ENCODE measurements at places on chromosomes 2 and 18.

GRCh38 chr18:27004056-27004829 lies 138.7 kb upstream of the AQP4 start:
- DNase-seq: no peak

- DNase-seq: no peak
Measured at GRCh38 chr2:16632598-16632997, 33.0 kb downstream of the CYRIA start.

DNA sequence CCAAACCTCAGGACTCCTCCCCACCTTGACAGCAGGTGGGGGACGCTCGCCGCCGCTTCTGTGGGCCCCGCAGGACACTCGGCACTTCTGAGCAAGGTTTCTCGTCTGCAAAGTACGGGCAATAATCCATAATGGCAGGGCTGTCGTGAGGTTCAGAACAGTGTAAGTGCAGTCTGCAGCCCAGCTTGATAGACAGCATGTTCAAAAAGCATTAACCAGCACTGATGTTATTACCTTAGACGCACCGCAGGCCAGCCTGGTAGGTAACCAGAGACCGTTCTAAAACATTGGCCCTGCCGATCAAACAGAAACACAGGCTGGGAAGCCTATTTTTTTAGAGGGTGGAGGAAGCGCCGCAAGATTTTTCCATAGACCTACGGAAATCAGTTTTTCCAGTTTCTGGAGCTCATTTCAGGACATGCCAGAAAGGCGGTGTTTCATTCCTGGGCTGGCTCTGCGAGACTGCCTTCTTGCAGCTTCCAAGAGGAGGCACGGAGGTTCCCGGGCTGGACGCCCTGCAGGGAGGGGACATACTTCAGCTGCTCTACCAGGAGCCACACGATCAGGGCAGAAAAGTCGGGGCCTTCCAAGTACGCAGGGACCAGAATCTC lies 148.7 kb downstream of the TPO start:
- no peak for DNase-seq

GRCh38 chr2:30649828-30650227 lies 157.4 kb downstream of the CAPN13 start:
- DNase-seq: no peak

- no peak for DNase-seq
Measured at GRCh38 chr2:21412944-21413443, 289.2 kb downstream of the TDRD15 start.

GRCh38 chr2:236786751-236787150 lies 217.1 kb downstream of the ACKR3 start:
- DNase-seq: no peak

GRCh38 chr2:54084600-54084999 lies 30.8 kb upstream of the ACYP2 start:
- DNase-seq: no peak

DNA sequence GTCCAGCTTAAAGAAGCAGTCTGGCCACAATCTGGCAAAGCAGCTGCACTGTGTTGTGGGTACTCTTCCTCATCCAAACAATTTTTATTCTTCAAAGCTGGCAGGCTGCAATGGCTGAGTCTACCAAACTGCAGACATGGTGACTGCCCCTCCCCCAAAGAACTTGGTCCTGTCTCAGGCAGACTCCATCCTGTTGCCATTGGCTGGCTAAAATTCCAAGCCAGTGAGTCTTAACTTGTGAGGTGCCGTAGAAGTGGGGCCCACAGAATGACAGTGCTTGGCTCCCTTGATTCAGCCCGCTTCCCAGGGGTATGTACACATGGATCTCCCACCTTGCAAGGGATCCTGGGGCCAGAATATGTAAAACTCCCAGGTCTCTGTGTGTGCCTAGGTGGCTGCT lies 14.5 kb upstream of the NXPH2 start:
- DNase-seq: no peak

GRCh38 chr18:79516441-79516931 lies 120.8 kb downstream of the NFATC1 start:
- no peak for DNase-seq

DNA sequence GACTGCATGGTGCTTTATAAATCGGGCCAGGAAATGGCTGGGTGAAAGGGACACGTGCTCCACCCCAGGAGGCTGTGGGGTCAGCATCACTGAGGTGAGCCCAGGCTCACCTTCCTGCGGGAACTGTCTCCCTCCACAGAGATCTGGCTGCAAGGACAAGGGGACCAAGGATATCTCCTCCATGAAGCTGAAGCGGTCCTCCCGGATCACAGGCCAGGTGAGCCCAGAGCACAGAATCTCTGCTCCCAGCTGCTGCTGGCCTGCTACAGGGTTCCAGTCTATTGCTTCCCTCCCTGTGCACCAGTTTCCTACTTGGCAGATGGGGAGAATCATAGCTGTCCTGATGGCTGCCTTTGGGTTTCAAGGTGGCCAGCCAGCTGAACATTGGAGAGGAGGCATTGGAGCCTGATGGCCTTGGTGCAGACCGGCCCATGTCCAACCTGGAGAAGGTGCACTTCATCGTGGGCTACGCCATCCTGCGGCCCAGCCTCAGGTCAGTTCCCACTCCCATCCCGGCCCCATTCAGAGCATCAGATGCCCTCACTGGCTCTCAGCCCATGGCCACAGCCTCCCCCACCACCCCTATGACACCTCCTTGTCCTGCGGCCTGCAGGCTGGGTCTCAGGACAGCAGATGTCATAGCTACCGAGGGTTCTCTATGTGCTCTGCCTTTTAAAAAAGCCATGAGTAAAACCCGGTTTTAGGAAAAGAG lies 33.7 kb upstream of the GPR17 start:
- no peak for DNase-seq

DNA sequence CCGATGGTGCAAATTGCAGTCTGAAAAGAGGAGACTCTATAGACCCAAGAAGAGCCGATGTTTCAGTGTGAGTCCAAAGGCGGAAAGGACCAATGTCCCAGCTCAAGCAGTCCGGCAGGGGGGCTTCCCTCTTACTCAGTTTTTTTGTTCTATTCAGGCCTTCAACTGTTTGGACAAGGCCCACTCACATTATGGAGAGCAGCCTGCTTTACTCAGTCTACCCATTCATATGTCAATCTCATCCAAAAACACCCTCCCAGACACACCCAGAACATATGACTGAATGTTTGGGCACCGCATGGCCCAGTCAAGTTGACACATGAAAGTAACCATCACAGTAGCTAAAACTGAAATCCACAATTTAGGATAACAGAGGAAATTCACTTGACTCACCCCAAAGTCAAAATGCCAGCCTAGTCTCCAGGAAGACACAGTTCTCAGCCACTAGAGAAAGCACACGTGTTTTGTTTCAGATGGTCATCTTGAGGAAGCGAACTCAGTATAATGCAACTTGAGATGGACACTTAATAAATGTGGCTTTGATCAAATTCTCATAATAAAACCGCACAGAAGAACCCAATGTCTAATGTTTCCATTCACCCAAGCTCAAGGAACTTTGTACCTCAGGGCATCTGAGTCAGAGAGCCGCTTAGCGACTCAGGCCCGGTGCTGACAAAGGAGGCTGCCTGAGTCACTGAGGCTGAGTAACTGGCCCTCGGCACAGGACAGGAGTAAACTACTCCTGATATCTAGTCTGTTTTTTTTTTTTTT lies 2.4 kb downstream of the FHL2 start:
- DNase-seq: no peak

DNA sequence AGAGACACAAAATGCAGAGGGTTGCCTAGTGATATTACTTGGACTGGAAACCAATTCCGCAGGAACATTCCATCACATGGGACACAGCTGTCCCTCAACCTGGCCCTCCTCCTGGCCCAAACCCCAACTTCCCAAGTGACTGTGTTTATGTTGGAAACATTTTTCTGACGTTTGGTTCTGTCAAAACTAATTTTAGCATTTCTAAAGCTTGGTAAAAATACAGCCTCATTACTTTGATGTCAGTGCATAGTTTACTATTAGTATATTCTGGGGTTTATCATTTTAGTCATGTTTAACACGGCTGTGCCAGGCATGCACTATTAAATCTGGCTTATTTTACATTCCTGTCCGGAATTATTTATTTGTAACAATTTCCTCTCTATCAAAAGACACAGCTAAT lies 69.9 kb downstream of the GLI2 start:
- no peak for DNase-seq

DNA sequence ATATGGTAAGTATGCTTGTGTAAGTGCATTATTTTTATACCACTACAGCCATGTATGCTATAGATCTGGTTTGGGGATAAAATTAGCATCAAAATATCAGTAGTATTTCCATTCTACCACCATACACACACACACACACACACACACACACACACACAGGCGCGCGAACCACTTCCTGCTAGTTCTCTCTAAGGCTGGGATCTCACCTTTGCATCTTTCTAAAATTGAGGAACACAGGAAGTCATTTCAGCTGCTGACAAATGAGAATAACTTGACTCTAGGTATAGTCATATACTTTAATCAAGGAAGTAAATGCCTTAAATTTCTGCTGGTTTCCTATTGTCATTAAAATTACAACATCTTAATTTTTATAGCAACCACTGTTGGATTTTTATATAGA lies 72.5 kb downstream of the RBM43 start:
- DNase-seq: no peak

DNA sequence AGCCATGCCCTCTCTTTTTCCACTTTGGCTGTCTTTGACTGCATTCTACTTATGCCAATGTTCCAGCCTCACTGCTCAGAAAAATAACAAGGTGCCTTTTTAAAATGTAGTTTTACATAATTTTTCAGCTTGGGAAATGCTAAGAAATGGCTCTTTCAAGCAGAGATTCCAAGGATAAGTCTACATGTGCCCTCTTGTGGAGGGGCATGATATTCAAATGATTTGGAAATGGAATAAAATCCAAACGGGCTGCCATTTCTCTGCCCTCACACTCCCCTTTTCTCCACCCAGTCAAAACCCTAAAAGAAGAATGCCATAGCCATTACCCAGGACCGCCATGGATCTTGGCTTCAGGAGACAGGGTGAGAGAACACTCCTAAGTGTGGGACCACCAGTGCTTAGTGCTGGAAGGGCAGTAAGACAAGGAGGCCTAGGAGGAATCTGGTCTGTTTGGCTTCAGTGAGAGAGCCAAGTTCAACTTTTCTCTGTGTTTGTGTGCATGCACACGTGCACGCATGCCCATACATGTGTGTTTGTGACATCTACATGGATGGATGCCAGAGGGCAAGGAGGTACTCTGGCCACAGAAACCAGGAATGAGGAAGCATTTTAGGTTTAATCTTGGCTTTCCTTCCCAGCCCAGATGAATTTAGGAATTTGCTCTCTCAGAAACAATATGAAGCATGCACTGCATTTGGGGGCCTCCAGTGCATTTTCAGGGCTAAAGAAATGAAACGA lies 174.0 kb upstream of the SLC14A2 start:
- no peak for DNase-seq

GRCh38 chr2:71941726-71942525 lies 205.7 kb downstream of the CYP26B1 start:
- DNase-seq: no peak

GRCh38 chr2:113137827-113138226 lies 10.4 kb downstream of the IL1RN start:
- DNase-seq: no peak

GRCh38 chr18:32379891-32380290 lies 90.8 kb downstream of the GAREM1 start:
- no peak for DNase-seq

DNA sequence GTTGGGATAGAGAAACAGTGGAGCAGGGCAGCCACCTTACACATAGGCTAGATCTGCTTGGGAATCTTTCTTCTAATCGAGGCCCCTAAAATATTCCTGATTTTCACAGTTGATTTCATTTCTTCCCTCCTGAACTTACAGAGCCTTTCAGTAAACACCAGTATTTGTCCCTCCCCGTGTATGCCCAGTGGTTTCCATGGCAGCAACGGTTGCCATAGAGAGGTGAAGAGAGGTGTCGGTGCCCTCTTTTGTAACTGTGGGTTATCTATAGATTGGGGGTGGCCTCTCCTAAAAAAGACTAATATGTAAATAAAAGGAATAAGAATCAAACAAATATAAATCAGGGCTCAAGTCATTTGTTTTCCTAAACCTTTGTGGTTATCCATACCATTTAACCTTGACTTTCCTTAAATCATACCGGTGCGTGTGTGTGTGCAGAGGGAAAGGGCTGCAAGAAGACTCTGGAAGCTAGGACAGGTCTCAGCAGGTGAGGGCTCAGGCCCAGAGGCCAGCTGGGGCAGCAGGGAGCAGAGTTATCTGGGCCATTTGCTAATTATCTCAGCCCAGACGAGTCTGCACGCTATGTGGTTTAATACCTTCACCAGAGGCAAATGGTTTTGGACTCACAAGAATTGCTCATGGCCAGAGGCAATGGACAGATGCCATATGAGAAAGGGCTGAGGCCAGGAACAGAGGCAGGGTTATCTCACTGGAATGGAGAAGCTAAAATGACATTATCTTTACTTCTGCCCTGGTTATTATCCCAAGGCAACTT lies 35.5 kb downstream of the LIPG start:
- DNase-seq: no peak

All from KG1 (cell line).